ENCODE measurements at places on chromosomes 12 and 14. TPM values are rescaled to one million over a fixed set of nuclear protein-coding genes. Genes with fewer than 3 reads are reported as not detected.

PALS1 gene
- total RNA-seq, result 26.2 TPM

PLEKHD1 gene
- total RNA-seq, result not detected

CLEC4E gene
- total RNA-seq, result not detected

FAM90A1 gene
- total RNA-seq, result 0.06 TPM

ATL1 gene
- 4.4 TPM for total RNA-seq

NPAS3 gene
- under 0.01 TPM for total RNA-seq

ATP23 gene
- 5.2 TPM for total RNA-seq
